ENCODE measurements at places on chromosomes 1 and 21. TPM values are rescaled to one million over a fixed set of nuclear protein-coding genes. Genes with fewer than 3 reads are reported as not detected.
A peak's percentile ranks its signal among the peaks of the same experiment; 100 is the strongest.

- H3K4me1 ChIP-seq, result no peaks in the 10 kb centered on the region
- H3K27me3 ChIP-seq, result peaks cover 3% of the 10 kb centered on the region
- H3K4me3 ChIP-seq, result no peak overlapping the region
- no peak for DNase-seq
These were observed 58.4 kb upstream of the IFI44L start for GRCh38 chr1:78561856-78562255.

- no peak for DNase-seq
- no peaks in the 10 kb centered on the region for H3K36me3 ChIP-seq
- H3K4me1 ChIP-seq, result peaks cover 13% of the 10 kb centered on the region
- peaks cover 15% of the 10 kb centered on the region for H3K27me3 ChIP-seq
These were observed 179.8 kb upstream of the DAB1 start for GRCh38 chr1:57603696-57604095.

DNA sequence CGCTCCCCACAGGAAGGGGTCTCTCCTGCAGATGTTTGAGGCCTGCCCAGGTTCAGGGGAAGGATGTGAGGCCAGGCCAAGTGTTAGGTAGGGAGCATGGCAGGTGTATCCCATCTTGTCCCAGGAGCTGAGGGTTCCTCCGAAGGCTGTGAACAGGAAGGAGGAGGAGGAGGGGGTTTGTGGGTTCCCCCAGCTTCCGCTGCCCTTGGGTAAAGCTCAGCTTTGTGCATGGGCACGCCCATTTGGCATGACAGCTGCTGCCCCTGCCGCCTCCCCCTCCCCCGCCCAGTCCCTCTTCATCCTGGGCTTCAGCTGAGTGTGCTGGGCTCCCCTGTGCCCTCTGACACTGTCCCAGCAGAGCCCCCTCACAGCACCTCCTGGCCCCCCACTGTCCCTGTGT is 25.5 kb downstream of the TNFRSF8 start:
- H3K36me3 ChIP-seq, result no peaks in the 10 kb centered on the region
- H3K27ac ChIP-seq, result no peak overlapping the region
- peaks cover 10% of the 10 kb centered on the region for H3K27me3 ChIP-seq
- H3K4me3 ChIP-seq, result no peak overlapping the region
- no peak for DNase-seq

DNA sequence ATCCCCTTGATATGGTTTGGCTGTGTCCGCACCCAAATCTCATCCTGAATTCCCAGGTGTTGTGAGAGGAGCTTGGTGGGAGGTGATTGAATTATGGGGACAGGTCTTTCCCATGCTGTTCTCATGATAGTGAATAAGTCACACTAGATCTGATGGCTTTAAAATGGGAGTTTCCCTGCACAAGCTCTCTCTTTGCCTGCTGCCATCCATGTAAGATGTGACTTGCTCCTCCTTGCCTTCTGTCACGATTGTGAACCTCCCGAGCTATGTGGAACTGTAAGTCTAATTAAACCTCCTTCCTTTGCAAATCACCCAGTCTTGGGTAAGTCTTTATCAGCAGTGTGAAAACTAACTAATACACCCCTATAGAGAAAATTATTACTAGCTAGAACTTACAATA is 959.5 kb upstream of the ADGRL2 start:
- H3K27me3 ChIP-seq, result no peaks in the 10 kb centered on the region
- H3K36me3 ChIP-seq, result peaks cover 1% of the 10 kb centered on the region
- H3K27ac ChIP-seq, result no peak overlapping the region
- no peaks in the 10 kb centered on the region for H3K4me1 ChIP-seq
- DNase-seq, result no peak

DNA sequence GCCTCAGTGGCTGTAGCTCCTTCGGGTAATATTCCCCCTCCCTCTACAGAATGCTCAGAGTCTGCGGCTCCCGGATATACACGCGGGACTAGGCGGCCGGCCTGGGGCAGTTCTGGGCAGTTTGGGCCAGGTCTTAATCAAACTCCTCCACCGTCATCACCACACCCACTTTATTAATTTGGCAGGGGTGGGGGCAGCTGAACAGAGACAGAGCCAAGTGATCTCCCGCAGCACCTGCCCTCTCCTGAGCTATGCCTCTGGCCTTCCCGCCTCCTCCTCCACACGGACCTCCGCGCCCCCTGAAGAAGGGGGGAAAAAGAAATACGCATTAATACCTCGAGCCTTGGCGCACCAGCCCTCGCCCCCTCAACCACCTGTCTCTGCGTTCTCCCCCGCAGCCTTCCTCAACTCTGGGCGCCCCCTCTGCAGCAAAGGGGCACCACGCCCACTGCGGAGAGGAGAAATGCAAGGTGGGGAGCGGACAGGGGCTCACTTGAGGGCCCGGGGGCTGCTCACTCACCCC is 42.6 kb downstream of the CD34 start:
- peaks cover 21% of the 10 kb centered on the region for H3K4me1 ChIP-seq
- DNase-seq, result no peak
- peaks cover 25% of the 10 kb centered on the region for H3K27me3 ChIP-seq
- H3K4me3 ChIP-seq, result peak overlapping the region; percentile 68
- no peaks in the 10 kb centered on the region for H3K36me3 ChIP-seq

- no peak overlapping the region for H3K4me3 ChIP-seq
- no peak for DNase-seq
- peaks cover 3% of the 10 kb centered on the region for H3K27me3 ChIP-seq
- no peaks in the 10 kb centered on the region for H3K4me1 ChIP-seq
- H3K36me3 ChIP-seq, result no peaks in the 10 kb centered on the region
- H3K27ac ChIP-seq, result no peak overlapping the region
These were observed 147.2 kb downstream of the NR5A2 start for GRCh38 chr1:200174525-200175295.

- H3K4me1 ChIP-seq, result peaks cover 35% of the 10 kb centered on the region
- H3K27ac ChIP-seq, result peak overlapping the region; percentile 15
- H3K27me3 ChIP-seq, result peaks cover 4% of the 10 kb centered on the region
- no peak overlapping the region for H3K4me3 ChIP-seq
- no peaks in the 10 kb centered on the region for H3K36me3 ChIP-seq
These were observed 182.6 kb upstream of the EDN2 start for GRCh38 chr1:41666981-41667631.

GRCh38 chr1:23387494-23387893 is 17.9 kb upstream of the ZNF436 start:
- H3K4me1 ChIP-seq, result peaks cover 14% of the 10 kb centered on the region
- no peaks in the 10 kb centered on the region for H3K36me3 ChIP-seq
- DNase-seq, result no peak
- no peak overlapping the region for H3K27ac ChIP-seq

GRCh38 chr1:17466359-17466758 is 26.9 kb upstream of the RCC2 start:
- no peak for DNase-seq
- H3K36me3 ChIP-seq, result no peaks in the 10 kb centered on the region
- peaks cover 4% of the 10 kb centered on the region for H3K27me3 ChIP-seq
- no peaks in the 10 kb centered on the region for H3K4me1 ChIP-seq

- no peak overlapping the region for H3K27ac ChIP-seq
- no peaks in the 10 kb centered on the region for H3K4me1 ChIP-seq
- no peak for DNase-seq
- no peak overlapping the region for H3K4me3 ChIP-seq
- no peaks in the 10 kb centered on the region for H3K36me3 ChIP-seq
These were observed 183.6 kb downstream of the GIPC2 start for GRCh38 chr1:78229344-78229743.

- peaks cover 3% of the 10 kb centered on the region for H3K36me3 ChIP-seq
- H3K27me3 ChIP-seq, result no peaks in the 10 kb centered on the region
- no peak overlapping the region for H3K27ac ChIP-seq
- no peak for DNase-seq
These were observed 25.2 kb downstream of the ETS2 start for GRCh38 chr21:38830671-38831525.

MX2 gene
- 3.9 TPM for total RNA-seq

Data from mesothelial cell of epicardium (in vitro differentiated cells).